ENCODE measurements at places on chromosomes 3 and 15. TPM values are rescaled to one million over a fixed set of nuclear protein-coding genes. Genes with fewer than 3 reads are reported as not detected.

Gene MYO9A
- total RNA-seq = 82.6 TPM

Gene CFAP100
- total RNA-seq = not detected

Gene PARP6
- total RNA-seq = 28.8 TPM

Gene C3orf80
- total RNA-seq = 0.13 TPM

Gene PLCL2
- total RNA-seq = 16.1 TPM

Gene STAB1
- 4.5 TPM for total RNA-seq

Measured in articular chondrocyte of knee joint (primary cell).